Right lung (tissue), 10 donors: ENCODE measurements at places on chromosomes 13 and 19. TPM values are rescaled to one million over a fixed set of nuclear protein-coding genes. Genes with fewer than 3 reads are reported as not detected.

Gene SF3A2
- polyA plus RNA-seq = 68.6 TPM

Gene OR10H1
- 0.03 TPM for polyA plus RNA-seq

Gene USHBP1
- 12.0 TPM for polyA plus RNA-seq

Gene CATSPERD
- polyA plus RNA-seq = 1.8 TPM

Gene RFPL4AL1
- not detected for polyA plus RNA-seq

Gene FBL
- polyA plus RNA-seq = 390 TPM

GRCh38 chr13:47233734-47234133, 336.9 kb upstream of the HTR2A start:
- DNase-seq = no peak

GRCh38 chr13:79986890-79987289, 354.0 kb downstream of the SPRY2 start:
- DNase-seq = no peak

GRCh38 chr19:35292421-35293362, 731 bp downstream of the MAG start:
- DNase-seq = no peak

- DNase-seq = no peak
Measured at GRCh38 chr19:48962029-48962848, 2.9 kb upstream of the FTL start.

DNA sequence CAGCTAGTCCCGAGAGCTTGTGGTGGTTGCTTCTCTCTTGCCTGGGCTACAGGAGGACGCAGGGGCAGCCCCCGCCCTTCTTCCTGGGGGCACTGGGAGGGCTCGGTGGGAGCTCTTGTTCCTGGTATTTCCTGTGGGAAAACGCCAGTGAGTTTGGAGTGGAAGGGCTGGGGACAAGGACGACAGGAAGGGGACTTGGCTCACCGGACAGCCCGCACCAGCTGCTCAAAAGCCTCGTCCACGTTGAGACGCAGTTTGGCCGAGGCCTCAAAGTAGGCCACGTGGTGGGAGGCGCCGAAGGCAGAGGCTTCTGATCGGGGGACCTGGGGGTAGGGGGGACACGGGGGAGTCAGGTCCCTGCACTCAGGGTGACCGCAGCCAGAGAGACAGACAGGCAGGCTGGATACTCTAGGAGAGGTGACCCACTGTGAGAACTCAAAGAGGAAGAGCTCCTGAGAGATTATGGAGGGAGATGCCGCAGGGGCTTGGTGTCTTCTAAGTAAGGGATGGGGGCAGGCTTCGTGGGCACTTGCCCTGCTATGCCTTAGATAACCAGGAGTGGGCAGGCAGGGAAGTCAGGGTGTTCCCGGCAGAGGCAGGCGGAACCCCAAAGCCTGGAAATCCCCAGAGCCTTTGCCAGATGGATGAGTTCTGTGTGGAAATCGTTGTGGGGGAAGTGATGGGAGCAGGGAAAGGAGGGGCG, 4.3 kb downstream of the RRAS start:
- no peak for DNase-seq

DNA sequence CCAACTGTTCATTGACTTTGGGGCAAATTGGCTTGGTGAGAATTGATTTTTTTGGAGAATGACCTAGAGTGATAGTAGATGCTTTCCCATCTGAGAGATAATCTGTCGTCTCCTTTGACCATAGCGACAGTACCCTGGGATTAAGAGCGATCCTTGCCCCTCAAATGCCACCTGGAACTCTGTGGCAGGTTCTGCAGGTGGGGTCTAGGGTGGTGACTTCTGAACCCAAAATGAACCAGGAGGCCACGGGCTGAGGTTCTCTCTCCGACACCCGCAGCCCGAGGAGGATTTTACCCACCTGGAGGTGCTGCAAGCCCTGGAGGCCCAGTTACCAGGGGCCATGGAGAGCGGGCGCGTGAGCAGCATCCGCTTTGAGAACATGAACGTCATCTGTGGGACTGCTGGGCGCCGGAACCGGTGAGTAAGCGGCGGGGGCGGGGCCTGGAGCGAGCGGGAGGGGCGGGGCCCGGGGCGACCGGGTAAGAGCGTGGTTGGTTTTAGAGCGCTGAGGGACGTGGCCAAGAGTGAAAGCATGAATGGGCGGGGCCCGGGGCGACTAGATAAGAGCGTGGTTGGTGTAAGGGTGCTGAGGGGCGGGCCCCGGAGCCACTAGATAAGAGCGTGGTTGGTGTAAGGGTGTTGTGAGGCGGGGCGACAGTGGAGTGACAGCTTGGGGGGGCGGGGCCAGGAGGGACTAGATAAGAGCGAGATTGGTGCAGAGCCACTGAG, 8.6 kb downstream of the C19orf81 start:
- peak; percentile 71 for DNase-seq

DNA sequence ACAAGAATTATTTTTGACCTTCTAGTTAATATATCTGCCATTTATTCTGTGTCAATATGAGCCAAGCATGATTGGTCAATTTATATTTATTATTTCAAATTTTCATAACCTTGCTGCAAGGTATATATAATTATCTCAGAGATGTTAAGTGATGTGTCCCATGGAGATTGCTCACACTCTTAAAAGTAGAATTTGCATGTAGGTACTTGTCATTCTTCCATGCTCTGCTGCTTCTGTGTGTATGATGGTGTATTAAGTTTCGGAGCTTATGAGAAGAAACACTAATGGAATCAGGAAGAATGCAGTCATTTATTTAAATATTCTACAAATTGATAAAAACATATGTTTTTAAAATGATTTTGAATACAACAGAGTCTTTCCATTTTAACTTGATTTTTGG, 586.8 kb upstream of the MIR17HG start:
- DNase-seq = no peak

DNA sequence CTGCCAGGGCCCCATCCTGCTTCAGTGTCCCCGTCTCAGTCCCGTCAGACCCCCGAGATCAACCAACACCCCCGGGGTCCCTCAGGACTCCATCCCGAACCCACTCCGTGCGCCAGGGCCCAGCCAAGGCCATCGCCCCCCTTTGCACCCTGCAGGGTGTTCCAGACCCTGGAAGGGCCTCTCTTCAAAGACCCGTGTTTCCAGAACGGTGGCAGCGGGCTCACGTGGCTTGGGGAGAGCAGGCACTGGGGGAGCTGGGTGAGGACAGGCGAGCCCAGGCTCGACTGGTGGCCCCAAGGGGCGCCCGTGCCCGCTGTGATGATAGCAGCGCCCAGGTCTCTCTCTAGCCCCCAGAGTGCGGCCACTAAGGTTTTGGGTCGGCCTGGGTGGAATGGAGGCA, 1.4 kb downstream of the KASH5 start:
- DNase-seq = no peak

DNA sequence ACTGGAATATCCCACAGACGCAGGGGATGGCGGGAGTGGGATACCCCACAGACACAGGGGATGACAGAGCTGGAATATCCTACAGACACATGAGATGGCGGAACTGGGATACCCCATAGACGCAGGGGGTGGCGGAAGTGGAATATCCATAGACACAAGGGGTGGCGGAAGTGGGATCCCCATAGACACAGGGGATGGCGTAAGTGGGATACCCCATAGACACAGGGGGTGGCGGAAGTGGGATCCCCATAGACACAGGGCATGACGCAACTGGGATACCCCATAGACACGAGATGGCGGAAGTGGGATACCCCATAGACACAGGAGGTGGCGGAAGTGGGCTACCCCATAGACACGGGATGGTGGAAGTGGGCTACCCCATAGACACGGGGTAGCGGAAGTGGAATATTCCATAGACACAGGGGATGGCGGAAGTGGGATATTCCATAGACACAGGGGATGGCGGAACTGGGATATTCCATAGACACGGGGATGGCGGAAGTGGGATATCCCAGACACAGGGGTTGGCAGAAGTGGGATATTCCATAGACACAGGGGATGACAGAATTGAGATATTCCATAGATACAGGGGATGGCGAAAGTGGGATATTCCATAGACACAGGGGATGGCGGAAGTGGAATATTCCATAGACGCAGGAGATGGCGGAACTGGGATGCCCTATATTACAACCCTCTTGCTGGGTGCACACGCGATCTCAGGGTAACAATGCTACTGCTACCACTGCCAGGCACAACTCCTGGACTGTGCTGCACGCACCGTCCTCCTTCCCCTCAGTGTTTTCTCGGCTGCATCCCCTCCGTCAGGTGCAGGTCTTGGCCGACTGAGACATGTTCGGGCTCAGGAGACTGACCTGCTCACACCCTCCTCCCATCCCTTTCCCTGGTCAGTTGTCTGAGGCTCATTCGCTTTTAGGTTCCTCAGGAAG, 28.1 kb downstream of the ZNF787 start:
- DNase-seq = no peak

GRCh38 chr13:73162912-73163911, 104.4 kb downstream of the KLF5 start:
- no peak for DNase-seq

DNA sequence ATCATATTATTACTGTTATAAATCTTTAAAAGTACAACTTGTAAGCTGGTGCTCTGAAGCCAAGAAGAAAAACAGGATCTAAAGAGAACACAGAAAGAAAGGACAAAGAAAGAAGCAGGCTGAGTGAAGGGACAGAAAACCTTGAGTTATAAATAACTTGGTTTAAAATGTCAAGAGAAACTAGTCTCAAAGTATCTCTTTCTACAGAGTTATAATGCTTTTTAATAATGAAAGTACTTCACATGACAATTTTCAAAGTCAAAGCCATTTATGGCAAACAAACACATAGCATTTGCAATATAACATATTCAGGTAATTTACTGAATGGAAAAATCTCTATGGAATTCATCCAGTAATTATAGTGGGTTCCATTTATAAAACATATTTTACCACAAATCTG, 33.4 kb downstream of the CAB39L start:
- no peak for DNase-seq

- no peak for DNase-seq
Measured at GRCh38 chr13:67650471-67650870, 420.3 kb upstream of the PCDH9 start.

DNA sequence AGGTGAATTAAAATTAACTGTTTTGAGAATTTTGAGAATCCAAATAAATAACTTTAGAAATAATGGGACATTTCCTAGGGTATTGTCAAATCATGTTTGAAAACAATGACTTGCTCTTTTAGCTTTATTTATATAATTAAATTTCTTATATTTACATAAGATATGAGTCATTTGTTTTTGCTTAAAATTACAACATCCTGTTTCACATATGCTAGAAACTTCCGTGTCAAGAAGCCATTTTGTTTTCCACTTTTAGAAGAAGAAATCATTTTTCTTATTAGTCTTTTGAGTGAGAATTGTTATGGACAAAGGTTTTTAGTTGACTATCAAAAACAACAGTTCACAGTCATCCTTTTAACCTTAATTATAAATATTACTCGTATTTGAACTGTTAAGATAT, 48.2 kb downstream of the DPY19L3 start:
- DNase-seq = no peak

DNA sequence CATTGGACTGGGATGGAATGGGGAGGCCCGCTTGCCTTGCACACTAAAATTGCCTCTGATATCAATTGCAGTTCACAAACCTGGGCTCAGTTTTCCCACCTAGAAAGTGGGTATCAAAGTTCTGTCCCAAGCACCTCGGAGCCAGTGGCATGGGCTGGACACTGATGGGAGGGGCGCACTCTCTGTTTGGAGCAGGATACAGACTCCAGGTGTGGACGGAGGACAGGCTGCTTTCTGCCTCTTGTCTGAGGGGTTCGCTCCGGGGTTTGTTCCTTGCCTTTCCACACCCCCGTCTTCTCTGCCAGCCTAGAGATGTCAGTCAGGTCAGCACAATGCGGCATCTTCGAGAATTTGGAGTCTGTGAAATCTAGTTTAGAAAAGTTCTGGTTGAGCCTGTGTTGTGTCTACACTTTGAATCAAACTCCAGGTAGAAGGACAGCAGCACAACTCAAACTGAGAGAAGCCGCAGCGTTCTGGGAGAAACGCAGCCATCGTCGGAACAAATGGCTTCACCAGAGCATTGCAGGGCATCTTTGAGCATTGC, 141.9 kb downstream of the TEX29 start:
- DNase-seq = no peak

DNA sequence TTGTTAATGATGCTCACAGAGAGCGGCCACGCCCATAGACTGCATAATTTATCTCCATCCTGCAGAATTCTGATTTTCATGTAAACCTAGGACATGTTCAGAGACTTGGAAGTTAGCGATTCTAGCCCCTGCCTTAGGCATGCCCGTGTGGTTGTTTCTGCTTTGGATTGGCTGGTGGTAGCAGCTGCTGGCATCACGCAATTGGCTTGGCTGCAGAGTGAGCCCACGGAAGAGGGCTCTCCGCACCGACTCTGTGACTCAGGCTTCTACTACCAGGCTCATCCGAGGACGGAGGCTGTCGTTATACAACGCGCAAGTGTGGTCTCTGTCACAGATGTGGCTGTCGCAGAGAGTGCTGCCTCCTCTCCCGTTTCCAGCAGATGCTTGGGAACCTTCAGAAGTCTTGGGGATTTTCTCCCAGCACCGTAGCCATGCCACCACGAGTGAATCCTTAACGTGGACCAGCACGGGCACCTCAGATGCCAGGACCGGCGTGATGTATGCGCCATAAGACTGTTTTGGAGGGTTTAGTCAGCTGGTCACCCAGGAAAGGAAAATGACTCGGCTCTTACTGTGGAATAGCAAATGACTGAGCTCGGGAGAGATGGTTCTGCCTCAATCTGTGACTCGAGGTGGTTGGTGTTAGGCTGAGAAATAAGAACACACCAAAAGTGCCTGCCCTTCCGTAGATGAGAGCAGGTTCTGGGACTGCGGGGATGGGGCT, 61.0 kb upstream of the F7 start:
- no peak for DNase-seq

GRCh38 chr19:34017024-34017423, 155.3 kb upstream of the LSM14A start:
- DNase-seq = no peak

- no peak for DNase-seq
Measured at GRCh38 chr13:50866817-50867636, 23.5 kb upstream of the DLEU7 start.

- no peak for DNase-seq
Measured at GRCh38 chr19:11577451-11578257, at the start of gene ACP5. Gene ACP5, minus strand, starts transcription at chr19:11577645. Its CDS starts 328 bp downstream, at chr19:11577317.
